NCI-H2171 treated with DMSO at 0.1 percent for 48 hours (cell line): ENCODE measurements at places on chromosomes 16 and 17.

DNA sequence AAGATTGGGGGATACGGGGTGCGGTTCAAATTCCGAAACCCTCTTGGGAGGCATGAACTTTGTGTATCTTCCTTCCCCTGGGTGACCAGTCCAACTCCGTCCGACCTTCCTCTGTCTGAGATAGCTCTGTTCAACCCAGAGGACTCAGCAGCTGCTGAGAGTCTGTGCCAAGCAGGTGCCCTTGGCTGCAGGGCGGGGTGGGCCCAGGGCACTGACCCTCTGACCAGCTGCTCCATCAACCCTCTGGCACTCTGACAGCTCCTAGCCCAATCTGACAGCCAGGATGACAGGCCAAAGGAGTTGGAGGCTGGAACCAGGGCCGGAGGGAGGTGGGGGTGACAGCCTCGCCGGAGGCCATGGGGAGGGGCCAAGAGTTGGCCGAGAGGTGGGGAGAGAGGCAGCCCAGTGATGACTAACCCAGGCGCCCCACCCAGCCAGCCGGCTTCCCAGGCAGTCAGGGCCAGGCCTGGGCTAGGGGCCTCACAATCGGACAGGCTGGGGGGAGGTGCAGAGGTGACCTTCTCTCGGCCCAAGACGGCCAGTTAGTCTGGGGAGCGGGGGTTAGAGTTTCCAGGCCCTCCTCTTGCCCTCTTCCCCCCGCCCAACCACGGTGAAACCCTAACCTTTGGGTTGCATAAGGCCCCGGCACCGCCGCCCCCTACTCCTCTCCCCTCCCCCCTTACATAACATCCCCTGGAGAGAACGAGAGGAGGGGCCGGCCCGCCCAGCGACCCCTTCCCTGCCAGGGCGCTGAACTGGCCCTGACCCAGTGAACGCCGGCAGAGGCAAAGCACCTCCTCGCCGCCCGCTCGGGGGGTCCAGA lies 5.0 kb upstream of the TLCD2 start:
- DNase-seq = no peak

GRCh38 chr17:30395398-30396022 lies 16.8 kb downstream of the CPD start:
- DNase-seq = peak; percentile 46

- no peak for DNase-seq
Measured at GRCh38 chr17:32019228-32019627, 12.0 kb downstream of the LRRC37B start.

GRCh38 chr16:48879223-48880122 lies 269.5 kb upstream of the N4BP1 start:
- DNase-seq = no peak

- DNase-seq = no peak
Measured at GRCh38 chr16:57676553-57677085, 8.5 kb downstream of the ADGRG3 start.

GRCh38 chr17:74738051-74738996 lies 1.3 kb downstream of the RAB37 start:
- no peak for DNase-seq

GRCh38 chr16:69386596-69386995 lies 789 bp upstream of the TERF2 start:
- DNase-seq = no peak

GRCh38 chr16:68646953-68647659 lies 2.0 kb downstream of the CDH3 start:
- no peak for DNase-seq

DNA sequence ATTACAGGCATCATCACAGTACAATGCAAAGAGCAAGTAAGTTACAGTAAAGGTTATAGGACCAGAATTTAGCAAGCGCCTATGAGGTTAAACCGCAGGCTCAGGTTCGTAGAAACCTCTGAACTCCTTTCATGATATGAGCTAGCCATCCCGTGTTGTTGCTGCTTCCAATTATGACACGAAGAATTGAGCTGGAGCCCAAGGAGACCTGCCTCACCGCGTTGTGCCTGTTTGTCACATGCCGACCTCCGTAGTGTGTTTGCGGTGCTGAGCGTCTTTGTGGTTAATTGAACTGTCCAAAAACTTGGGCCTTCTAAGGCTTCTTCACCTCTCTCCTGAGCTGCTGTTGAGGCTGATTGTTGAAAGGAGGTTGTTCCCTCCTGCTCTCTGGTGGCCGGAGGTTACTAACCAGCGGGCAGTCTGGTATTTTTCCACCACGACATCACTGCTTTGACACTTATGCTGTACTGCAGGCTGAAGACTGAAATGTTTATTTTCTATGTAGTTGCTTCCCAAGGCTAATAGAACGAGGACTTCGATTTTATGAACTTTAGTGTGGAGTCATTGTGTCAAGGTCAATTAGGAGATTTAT lies 67.5 kb downstream of the SEC14L1 start:
- DNase-seq = peak; percentile 35

GRCh38 chr17:43405861-43406260 lies 7.1 kb downstream of the ARL4D start:
- no peak for DNase-seq

DNA sequence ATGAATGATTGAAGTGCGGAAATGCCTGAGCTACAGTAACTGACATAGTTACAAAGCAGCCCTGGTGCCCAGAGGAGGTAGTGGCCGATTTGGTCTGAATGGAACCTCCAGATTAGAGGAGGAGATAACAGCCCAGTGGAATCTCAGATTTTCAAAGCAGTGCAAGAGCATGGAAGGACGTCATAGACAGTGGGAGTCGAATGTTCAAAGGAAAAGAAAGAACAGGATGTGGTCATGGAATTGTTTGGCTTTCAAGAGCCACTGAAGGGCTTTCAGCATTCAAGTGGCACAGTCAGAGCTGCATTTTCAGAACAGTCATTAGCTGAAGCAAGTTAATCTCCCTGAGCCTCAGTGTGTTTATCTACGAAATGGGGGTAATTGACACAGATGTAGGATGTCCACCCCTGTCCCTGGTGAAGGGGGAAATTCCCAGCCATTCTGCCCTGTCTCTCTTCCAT lies 104.6 kb upstream of the CACNG3 start:
- DNase-seq = no peak

- no peak for DNase-seq
Measured at GRCh38 chr16:4360538-4361021, 9.5 kb upstream of the PAM16 start.

DNA sequence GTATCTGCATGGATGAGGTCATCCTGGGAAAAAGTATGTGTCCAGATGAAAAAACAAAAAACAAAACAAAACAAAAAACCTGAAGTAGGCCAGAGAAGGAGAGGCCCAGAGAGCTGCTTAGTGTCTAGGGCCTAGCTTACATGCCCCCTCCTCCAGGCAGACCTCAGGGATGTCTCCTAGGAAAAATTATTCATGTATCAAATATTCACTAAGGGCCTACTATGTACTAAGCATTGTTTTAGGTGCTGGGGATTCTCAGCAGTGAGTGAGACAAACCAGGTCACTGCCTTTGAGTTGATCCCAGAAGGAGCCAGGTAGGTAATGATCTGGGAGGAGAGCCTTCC lies 49.5 kb downstream of the IRX6 start:
- DNase-seq = no peak

DNA sequence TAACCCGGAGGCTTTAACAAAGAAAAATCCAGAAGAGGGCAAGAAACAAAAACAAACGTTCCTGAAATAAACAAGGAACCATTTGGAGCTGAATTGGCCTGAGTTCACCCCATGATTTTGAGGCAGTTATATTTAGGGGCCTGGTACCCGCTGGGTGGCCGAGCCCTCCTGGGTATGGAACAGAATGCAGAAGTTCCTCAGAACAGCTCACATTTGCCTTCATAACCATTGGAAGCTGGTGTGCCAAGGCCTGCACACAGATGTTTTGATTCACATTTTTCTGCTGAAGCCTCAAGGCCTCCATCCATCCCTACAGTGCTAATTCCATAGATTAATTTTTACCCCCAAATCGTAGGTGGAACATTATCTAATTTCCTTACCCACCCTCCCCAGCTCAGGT lies 3.3 kb upstream of the ZFHX3 start:
- no peak for DNase-seq

DNA sequence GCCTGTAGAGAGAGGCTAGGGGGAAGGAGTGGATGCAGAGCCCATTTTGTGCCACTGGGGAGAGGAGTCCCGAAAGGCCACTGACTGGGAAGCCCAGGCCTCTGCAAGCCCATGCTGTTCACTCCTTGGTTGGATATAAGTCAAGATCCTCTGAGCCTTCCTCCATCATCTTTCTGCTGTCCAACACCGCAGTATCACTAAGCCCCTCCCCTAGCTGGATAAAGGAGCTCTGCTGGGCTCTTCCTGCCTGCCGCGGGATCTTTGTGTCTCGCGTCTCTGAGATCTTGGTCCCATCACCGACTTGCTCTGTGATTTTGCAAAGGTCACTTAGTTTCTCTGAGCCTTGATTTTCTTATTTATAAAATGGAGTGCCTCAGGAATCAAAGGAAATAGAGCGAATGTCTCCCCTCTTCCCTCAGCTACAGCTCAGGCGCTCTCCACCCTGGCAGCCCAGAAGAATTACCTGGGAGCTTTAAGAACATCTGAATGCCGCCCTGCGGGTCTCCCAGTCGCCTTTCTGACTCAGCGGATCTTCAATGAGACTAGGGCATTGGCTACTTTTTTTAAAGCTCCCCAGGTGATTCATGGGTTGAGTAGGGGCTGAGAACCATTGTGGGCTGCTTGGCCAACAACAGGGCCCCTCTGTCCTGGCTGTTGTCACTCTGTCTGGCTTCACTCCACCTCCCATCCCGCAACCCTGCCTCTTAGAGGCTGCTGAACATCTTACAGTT lies 25.2 kb upstream of the TMEM220 start:
- no peak for DNase-seq

- peak; percentile 83 for DNase-seq
Measured at GRCh38 chr16:4800290-4801041, 2.0 kb downstream of the ROGDI start.

GRCh38 chr16:55655381-55655896 lies 349 bp upstream of the SLC6A2 start:
- no peak for DNase-seq

DNA sequence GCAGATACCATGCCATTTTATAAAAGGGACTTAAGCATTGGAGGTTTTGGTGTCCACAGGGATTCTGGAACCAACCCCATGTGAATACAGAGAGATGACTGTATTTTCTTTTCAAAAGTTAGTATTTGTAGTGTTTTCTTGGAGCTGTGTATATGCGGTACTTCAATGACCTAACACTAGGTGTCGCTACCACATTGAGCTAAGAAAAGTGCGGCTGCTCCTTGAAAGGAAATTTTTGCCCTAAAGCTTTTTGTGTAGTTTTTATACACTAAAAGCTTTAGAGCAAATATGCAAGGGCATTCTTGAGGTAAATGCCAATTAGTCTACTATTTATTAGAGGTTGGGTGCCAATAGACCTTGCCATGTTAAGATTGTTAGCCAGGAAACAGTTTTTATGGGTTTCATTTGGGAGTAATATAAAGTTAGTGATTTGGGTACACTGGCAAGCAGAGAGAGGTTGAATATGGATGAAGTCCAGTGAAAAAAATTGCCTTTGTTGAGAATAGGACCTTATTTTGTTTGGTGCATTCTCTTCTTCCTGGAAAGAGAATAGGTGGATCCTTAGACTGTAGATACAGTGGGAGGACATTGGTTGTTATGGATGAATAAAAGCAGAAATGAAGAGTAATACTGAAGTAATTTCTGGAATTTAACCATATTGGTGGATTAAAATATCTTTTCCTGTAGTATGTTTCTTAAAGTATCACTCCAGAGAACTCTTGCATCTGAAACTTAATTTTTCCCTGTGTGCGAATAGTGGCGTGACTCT lies 43.3 kb downstream of the BCAS3 start:
- DNase-seq = peak; percentile 45

- DNase-seq = no peak
Measured at GRCh38 chr17:36942019-36942599, 4.8 kb downstream of the LHX1 start.

- no peak for DNase-seq
Measured at GRCh38 chr17:82447876-82448275, 2.7 kb downstream of the CYBC1 start.

- no peak for DNase-seq
Measured at GRCh38 chr17:55584055-55584685, 72.9 kb upstream of the SMIM36 start.

DNA sequence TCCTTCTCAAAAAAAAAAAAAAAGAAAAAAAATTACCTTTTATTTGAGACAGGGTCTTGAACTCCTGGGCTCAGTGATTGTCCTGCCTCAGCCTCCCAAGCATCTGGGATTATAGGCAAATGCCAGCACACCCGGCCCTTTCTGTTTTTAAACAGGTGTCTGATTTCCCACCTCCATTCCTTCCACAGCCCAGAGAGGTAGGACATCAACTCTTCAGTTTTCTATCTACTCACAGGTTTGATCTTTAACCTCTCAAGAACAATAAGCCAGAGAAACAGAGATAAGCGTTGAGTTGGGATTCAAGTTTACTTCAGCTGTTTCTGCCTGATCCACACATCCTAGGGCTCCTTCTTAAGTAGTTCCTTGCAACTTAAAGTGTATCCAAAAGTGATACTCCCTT lies 41.5 kb upstream of the TEX2 start:
- DNase-seq = no peak

- no peak for DNase-seq
Measured at GRCh38 chr16:48961546-48961945, 320.1 kb downstream of the CBLN1 start.

- no peak for DNase-seq
Measured at GRCh38 chr16:88783391-88784073, 1.5 kb downstream of the PIEZO1 start.

DNA sequence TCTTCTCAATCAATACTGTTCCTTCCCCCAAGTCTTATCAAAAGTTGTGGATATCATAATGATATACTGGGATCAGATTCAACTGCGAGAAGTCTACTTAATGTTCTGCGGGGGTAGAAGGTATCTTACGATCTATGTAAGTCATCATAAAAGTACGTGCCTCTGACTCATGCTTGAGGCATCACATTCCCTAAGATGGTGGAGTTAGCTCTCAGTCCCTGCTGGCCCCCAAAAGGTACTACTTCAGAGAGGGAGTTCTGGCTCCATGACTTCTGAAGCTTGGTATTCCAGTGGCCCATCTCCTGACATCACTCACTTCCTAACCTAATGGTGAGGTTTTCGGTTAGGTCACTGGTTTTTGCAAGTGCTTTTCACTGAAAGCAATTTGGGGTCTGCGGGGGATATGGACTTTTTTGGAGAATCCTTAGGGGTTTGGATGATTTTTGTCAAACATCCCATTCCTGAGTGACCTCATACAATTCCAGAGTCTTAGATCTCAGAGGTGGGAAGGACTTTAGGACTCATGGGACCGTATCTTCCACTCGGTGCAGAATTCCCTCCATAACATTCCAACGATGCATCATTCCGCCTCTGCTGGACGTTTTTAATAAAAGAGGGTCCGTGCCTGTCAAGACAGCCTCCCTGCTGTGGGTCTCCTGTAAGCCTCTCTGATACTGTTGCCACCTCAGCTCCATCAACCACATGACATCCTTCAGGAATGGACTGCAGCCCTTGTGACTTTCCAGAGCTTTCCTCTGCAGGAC lies 74.3 kb downstream of the DYNLRB2 start:
- DNase-seq = no peak
